ENCODE measurements at places on chromosomes 4 and X.
A peak's percentile ranks its signal among the peaks of the same experiment; 100 is the strongest.

DNA sequence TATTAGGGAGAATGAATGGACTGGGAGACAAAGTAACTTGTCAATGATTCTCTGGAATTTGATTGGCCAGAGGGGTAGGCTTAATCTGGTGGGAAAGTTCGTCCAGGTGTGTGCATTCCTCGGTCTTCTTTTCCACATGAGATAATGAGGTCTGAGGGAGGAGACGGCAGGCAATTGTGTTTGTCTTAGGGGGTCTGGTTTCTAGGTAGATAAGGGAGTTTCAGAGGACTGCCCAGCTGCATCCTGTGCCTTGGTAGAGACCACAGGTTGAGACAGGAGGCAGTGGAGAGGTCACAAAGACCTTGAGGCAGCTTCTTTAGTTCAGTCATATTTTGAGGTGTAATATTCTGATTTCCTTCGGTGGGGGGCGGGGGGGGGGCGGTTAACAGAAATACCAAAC lies 4.3 kb downstream of the MGST2 start:
- ATAC-seq = no peak

- ATAC-seq = no peak
Observed at GRCh38 chr4:40587826-40588225, 41.8 kb downstream of the RBM47 start.

GRCh38 chr4:38663090-38663800 lies 754 bp upstream of the KLF3 start:
- ATAC-seq = peak; percentile 76

GRCh38 chr4:94695384-94695783 lies 62.4 kb upstream of the BMPR1B start:
- no peak for ATAC-seq

GRCh38 chr4:55965585-55965984 lies 16.8 kb downstream of the CEP135 start:
- no peak for ATAC-seq

DNA sequence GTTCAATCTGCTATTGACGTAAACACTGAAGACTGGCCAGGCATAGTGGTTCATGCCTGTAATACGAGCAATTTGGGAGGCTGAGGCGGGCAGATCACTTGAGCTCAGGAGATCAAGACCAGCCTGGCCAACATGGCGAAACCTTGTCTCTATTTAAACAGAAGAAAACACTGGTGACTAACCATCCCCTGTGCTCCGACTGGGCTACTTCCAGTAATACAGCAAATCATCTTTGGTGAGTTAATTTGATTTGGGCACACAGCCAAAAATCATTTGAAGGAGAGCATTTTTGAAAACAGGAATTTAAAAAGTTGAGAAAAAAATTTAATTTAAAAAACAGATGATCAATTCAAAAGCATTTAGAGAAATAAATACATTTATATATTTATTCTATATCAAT lies 52.0 kb downstream of the SEC24D start:
- ATAC-seq = no peak

DNA sequence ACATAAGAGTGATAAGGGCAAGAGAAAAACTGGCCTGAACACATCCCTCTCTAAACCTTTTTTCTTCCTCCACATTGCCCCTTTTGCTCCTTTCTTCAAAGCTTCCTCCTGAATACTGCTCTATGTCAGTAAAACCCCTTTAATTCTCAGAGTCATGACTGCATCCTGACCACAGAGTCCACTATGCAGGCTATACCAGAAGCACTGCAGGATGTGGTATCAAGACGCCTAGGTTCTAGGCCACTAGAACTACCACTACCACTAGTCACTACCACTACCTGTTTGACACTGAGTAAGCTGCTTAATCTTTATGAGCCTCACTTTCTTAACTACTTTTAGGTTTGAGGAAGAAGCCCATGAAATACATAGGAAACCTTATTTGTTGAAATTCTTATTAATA lies 38.7 kb downstream of the ARHGEF9 start:
- peak; percentile 43 for ATAC-seq

DNA sequence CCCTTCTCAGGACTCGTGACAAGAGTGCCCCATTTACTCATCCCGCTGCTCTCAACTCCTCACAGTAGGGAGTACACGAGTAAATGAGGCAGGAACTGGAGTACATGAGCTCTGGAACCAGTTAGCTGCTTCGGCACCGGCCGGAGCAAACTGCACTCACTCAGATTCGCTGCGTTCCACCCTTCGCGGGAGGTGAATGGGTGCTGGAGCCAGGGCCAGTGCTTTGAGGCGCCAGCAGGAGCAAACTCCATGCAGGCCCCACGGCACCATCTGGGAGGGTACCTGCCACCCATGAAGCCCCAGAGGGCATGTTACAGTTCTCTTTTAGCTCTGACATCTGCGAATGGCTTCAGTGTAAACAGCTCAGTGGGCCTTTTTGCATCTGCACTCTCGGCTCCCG lies 315.5 kb upstream of the GK2 start:
- no peak for ATAC-seq

DNA sequence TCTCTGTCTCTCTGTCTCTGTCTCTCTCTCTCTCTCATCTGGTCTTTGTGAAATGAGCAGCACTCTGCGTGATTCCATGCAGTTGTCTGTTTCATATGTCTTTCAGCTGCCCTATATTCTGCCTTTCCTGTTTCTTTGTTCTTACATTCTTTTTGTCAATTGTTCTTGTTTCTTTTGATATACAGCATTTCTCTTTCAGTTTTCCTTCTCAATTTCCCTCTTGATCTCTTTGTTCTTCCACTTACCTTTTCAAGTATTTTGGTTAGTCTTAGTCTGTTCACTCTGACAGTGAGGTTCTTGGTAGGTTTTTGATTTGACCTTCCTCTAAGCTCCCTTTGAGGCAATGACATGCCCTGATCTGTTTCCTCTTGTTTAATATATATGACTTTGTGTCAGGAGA lies 20.4 kb downstream of the ZNF157 start:
- ATAC-seq = no peak

GRCh38 chr4:38919494-38919893 lies 51.9 kb downstream of the FAM114A1 start:
- no peak for ATAC-seq
